SK-N-MC (cell line): ENCODE measurements at places on chromosomes 12 and 14.
A peak's percentile ranks its signal among the peaks of the same experiment; 100 is the strongest.

DNA sequence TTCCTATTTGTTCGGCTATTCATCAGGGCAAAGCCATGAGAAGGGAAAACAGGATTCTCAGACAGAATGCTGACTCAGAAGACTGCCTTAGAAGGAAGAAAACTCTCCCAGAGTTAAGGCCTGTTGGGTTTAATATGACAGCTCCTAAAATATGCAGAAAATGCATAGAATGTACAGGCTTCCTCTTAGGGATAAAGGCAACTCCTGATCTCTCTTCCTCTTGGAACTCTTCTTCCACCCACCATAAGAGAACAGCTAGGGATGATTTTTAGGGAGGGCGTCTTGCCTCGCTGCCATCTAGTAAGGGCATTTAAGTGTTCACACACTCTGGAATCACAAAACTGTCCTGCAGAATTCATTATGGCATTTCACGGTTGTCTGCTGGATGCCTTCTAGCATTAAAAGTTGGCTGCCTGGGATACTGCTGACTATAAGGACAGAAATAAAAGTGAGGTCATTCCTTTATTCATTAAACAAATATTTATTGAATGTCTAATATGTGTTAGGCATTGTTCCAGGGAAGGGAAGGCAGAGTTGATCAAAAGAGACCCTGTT is 73.7 kb downstream of the DCAF5 start:
- DNase-seq, result peak; percentile 20

GRCh38 chr14:104036212-104036611 is 49.3 kb upstream of the ASPG start:
- no peak for DNase-seq

DNA sequence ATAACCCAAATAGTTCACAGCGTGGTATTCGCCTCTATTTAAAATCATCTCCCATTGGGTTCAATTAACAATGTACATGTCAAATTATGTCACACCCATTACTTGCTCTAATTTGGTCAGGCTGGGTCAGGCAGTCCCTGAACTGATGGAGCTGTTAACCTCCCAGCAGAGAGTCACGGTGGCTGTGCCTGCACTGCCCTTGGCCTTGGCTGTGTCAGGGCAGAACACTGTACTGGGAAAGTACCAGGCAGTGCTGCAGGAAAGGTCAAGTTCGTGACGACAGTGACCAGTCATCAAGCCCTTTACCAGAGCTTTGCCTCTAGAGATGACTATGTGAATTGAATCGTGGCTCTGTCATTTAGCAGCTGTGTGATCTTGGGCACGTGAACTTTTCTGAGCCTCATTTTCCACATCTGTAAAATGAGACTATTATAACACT is 100.0 kb downstream of the ARF6 start:
- no peak for DNase-seq

DNA sequence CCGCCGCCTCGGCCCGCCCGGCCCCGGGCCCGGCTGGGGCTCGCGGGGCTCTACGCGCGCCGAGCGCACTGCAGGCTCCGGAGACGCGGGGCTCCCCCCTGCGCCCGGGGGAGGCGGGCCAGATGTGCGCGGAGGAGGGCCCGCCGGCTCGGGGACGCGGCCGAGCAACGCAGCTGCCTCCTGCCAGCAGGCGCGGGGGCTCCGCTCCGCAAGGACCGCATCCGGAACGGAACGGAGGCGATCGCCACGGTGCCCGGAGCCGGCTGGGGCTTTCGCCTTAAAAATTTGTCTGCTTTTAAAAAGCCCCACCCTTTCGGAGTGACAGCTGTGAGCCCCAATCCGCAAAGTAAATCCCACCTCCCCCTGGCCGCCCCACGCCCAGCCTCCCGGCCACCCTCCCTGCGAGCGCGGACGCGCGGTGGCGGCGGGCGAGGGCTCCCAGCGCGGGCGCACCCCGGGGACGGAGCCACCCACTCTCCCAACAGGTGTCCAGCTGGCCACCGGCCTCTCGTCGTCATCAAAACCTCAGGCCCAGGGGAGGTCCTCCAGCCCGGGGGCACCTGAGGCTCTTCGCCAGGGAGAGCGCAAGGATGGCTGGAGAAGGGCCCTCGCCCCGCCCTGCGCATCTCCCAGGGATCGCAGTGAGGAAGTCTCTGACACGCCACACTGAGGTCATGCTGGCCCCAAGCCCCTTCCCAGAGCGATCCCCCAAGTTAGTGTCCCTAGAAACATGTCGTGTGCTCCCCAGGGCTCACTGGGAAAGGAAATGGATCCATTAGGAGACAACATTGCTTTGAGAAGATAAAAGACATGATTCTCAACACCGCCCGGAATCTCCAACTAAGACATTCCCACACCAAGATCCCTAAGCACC is at the start of gene TMEM132D:
TSS of gene TMEM132D (minus strand) at position 70 of the 874 bp plus-strand sequence.
- no peak for DNase-seq

DNA sequence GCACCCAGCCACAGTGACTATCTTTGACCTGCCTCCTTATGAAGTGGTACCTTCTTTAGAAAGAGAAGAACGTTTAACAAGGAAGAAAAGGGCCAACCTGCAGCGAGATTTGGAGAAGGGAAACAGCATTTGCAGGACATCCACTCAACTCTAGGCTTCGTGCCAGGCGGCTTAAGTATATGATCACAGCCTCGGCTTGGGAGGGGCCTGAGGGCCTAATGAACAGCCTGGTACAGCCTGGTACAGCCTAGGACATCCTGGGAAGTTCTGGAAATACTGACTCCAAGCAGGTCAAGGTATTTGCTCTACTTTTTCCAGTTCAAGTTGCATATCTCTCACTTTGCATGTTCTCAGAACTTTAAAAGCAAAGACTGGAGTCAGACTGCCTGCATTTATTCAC is 16.1 kb downstream of the HCAR2 start:
- no peak for DNase-seq

DNA sequence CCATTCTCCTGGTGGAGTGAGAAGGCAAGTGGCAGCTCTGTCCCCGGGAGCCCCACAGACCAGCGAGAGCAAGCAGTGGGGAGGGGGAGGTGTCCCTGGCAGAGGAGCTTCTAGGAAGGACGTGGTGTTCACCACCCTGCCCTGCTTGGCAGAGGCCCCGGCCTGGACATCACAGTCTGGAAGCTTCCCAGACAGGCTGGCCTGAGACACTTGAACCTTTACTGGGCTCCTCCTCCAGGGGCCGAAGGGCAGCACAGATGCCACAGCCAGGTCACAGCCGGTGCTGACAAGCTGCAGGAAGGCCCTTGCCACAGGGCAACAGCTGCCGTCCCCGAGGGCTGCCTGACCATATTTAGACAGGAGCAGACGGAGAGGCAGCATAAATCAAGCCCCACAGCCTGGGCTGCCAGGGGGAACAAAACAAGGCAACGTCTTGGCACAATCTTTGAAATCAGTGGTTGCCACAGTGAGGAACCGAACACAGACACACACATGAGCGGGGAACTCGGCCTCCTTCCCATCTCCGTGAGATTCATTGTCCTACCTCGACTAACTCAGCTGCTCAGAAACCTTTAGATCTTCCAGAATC is 28.5 kb downstream of the PRIMA1 start:
- DNase-seq, result no peak

DNA sequence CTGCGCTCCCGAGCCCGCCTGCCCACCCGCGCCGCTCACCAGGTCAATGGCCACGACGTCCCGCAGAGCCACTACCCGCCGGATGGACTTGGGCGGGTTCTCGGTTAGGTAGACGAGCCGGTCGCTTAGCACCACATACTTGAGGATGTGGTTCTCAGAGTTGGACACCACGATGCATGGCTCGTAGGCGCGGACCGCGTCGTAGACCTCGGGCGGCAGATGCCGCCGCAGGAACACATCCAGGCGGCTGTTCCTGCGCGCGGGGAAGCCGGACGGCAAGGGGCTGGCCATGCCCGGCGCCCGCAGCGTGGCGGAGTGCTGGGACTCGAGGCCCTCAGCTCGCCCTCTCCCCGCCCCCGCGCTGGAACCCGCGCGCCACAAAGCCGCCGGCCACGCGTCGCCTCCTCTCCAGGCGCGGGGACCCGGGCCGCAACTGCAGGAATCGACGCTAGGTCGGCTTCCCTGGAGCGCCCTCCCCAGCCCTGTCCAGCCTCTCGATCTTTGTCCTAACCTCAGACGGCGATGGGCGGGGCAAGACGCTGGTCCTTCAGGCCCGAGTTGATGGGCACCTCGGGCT is at the start of gene C12orf56:
TSS of gene C12orf56 (minus strand) at position 484 of the 577 bp plus-strand sequence. CDS start at position 291, 193 bp downstream.
- no peak for DNase-seq

DNA sequence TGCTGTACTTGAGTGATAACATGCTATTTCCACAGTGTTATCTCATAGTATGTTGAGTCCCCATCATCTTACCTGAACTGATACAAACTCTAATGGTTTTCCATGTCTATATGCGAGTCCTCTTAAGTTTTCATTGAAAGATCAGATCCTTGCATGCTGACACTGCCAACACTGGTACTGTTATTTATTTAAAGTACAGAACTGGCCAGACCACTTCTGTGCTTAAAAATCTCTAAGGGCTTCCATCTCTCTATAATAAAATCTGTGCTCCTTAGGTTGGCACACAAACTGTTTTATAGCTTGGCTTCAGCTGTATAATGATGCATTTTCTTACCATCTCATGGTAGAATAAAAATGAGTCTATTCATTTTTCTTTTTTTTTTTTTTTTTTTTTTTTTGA is 188.1 kb downstream of the ERC1 start:
- no peak for DNase-seq

DNA sequence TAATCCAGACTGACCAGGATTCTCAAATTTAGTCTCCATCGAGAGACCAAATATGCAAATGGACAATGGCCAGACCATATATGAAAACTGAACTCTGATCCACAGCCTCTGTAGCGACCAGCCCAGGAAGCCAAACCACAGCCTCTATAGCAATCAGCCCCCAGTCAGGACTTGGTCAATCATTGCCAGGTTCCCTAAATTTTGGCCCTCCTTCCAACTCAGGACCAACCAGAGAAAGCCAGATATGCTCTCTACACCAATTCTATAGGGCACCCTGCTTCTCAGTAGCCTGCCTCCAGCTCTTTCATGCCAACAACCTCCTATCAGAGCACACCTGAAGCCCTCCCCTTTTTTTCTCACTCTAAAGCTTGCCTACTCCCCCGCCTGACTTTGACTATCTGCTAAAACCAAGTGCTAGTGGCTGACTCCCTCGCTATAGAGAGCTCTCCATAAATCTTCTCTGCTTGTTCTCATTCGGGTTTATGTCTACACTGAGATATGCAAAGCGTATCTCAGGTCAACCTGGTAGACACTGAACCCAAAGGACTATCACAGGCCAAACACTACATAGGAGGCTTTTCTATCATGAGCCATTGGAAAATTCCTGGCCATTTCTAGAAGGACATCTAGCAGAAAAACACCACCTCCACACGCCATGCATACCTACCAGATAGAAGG is 110.5 kb upstream of the FUT8 start:
- no peak for DNase-seq
